ENCODE measurements at places on chromosomes 1 and 21. TPM values are rescaled to one million over a fixed set of nuclear protein-coding genes. Genes with fewer than 3 reads are reported as not detected.
A peak's percentile ranks its signal among the peaks of the same experiment; 100 is the strongest.

DNA sequence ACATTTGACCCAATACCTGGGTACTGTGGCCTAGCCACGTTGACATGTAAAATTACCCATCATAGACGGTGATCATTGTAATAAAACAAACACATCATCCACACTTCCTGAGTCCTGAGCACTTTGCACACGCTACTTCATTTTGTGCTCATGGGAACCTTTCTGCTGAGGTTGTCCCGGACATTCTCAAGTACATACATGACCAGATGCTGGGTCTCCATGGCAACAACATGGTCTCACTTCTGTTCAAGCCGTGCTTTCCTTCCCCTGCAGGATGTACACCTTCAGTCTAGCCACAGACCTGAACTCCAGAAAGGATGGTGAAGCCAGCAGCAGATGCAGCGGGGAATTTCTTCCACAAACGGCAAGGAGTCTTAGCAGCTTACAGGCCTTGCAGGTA lies 22.7 kb downstream of the UBASH3A start:
- DNase-seq, result no peak

DNA sequence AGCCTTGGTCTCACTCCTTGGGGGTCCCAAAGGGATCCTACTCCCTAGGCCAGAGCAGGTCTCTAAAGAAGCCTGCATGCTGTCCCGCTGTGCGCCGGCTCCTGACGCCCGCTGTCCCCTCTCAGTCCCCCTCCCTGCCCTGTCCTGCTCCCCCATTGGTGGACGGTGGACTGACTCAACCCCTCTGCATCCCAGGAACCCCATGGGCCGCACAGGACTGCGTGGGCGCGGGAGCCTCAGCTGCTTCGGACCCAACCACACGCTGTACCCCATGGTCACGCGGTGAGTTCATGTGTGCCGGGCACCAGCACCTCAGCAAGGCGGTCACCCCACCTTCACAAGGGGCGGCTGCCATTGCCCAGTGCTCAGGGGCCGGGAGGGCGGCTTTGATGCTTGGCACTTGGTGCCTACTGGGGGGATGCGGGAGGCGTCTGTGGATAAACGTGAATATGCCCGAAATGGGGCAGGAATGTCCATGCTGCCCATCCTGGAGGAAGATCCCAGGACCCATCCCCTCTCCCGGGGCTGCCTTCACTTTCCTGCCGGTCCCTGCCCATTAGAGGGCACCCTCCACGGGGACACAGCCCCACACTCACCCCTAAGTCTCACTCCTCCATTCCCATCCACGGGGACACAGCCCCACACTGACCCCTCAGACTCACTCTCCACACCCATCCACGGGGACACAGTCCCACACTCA lies 20.2 kb upstream of the LRRC3 start:
- DNase-seq, result no peak

DNA sequence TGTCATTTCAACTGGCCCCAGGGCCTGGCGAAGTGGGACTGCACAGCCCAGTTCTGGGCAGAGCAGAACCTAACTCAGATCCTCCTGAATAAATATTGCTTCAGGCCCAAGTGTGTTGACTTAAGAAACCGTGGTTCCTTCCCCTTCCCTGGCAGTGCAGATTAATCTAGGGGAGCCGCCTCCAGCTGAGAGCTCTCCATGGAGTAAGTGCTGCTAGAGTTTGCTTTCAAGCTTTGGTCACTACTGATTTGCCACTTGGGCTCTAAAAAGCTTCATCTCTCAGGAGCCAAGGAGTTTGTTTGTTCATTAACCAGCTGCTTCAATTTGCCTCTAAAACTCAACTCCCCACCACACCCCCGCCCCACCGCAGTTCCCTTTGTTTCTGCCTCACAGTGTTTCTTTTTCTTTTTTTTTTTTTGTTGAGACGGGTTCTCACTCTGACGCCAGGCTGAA lies 112.1 kb downstream of the DTL start:
- peak; percentile 28 for DNase-seq

GRCh38 chr1:76161451-76161850 lies 86.9 kb downstream of the ST6GALNAC3 start:
- DNase-seq, result no peak

Gene MIXL1
- not detected for total RNA-seq

Gene MTF1
- 5.6 TPM for total RNA-seq
